M059J (cell line): ENCODE measurements at places on chromosomes 1 and 21. TPM values are rescaled to one million over a fixed set of nuclear protein-coding genes. Genes with fewer than 3 reads are reported as not detected.

Gene OPTC
- not detected in 2 replicates for total RNA-seq

Gene AVPR1B
- total RNA-seq: not detected in 2 replicates

Gene IVL
- not detected in 2 replicates for total RNA-seq

- DNase-seq: no peak
Observed at GRCh38 chr1:78318011-78318410, 172.8 kb upstream of the PTGFR start.

- DNase-seq: no peak
Observed at GRCh38 chr1:222620566-222620965, 2.7 kb downstream of the MIA3 start.

DNA sequence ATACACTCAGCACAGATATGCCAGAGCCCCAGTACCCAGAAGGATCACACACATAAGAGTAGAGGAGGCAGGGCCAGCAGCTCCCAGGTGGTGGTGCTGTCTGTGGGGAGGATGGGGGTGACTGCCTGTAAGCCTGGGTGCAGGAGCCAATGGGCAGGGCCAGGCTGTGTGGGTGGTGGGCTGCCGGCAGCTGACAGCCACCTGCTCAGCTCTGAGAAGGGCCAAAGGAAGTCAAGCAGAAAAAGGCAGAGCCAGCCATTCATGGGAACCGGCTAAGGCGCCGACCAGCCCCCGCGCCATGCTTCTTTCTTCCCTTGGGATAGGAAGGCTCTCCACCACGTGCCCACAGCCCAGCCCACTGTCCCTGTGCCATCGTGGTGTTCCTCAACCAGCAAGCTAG, 14.1 kb downstream of the PIK3C2B start:
- no peak for DNase-seq

DNA sequence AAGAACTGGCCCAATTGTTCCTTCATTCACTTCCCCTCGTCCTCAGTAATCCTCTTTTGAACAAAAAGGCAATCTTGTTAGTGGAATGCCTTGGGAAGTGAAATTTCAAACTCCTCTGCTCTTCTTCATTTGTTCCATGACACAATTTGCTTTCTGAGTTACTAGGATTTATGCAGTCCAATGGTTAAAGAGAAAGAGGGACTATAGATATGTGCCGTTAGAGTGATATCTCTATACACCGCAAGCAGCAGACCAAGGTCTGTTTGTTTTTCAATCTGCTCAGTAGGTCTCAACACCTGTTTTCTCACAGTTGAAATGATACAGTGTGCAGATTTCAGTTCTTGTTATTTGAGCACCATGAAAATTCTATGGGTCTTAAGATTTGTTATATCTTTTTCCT, 244.0 kb downstream of the DNM3 start:
- no peak for DNase-seq

DNA sequence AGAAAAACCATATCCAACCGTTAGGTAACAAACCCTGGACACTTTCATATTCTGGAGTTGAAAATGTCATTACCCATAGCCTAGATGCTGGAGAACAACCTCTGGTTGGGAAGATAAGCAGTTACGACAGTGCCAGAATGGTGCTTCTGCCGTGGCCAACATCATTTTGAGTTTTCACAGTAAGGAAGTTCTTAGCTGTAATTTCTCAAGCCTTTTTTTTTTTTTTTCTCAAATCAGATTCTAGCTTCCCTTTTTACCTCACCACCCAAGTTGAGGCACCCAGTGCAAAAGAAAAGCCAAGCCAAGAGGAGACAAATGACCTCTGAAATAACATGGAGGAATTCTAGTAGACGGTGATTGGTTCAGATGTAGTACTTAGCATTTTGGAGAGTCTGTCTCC, 21.8 kb downstream of the PPT1 start:
- no peak for DNase-seq

DNA sequence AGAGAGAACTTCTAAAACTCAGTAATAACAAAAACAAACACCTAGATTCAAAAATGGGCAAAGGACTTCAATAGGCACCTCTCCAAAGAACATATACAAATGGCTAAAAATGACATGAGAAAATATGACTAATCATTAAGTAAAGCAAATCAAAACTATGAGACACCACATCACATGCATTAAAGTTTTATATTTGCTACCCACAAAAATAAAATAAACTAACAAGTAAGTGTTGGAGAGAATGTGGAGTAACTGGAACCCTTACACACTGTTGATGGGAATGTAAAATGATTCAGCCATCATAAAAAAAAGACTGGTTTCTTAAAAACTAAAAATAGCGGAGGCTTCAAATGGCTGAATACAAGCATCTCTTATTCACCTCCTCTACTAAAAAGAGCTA, 262.1 kb upstream of the PKN2 start:
- DNase-seq: no peak

- no peak for DNase-seq
Observed at GRCh38 chr1:170670802-170671628, 7.1 kb downstream of the PRRX1 start.

- peak; percentile 70 for DNase-seq
Observed at GRCh38 chr1:202112859-202113689, 9.6 kb upstream of the GPR37L1 start.

- DNase-seq: no peak
Observed at GRCh38 chr1:8465013-8465412, 147.1 kb downstream of the SLC45A1 start.
